RPMI8226 (cell line): ENCODE measurements at places on chromosomes 1 and 21.
A peak's percentile ranks its signal among the peaks of the same experiment; 100 is the strongest.

DNA sequence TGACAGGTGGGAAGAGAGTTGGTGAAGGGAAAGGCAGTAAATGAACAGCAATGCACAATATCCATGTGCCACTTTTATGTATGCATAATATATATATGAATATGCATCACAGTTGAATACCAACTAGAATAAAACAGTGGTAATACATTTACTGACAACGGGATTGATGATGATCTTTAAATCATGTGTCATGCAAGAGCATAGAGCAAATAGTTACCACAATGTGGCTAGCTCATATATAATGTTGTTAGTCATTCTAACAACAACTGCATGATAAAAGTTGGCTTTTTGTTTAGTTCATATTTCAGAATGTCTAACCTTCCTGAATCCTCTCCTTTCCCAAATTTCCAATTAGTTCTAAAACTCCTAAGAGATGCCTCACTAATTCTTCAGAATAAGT is 46.4 kb downstream of the GORAB start:
- no peak for DNase-seq

DNA sequence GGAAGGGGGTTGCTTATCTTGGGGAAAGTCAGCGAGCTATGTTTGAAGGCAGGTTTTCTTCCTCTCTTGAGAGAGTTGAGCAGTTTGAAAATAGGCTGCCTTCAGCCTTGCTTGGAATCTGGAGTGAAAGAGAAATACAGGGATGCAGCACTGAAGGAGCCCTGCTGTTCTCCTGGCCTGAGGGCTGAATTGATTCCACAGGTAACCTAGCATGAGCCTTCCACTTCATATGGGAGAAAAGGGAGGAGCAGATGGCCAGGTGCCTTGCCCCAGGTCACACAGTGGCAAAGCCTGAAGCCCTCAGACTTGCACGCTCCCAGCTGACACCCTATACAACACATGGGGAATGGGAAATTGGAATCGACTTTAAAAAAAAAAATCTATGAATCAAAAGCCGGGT is 88.0 kb upstream of the WLS start:
- DNase-seq, result no peak

- DNase-seq, result no peak
These were observed 4.6 kb upstream of the NBPF1 start for GRCh38 chr1:16617778-16618580.

DNA sequence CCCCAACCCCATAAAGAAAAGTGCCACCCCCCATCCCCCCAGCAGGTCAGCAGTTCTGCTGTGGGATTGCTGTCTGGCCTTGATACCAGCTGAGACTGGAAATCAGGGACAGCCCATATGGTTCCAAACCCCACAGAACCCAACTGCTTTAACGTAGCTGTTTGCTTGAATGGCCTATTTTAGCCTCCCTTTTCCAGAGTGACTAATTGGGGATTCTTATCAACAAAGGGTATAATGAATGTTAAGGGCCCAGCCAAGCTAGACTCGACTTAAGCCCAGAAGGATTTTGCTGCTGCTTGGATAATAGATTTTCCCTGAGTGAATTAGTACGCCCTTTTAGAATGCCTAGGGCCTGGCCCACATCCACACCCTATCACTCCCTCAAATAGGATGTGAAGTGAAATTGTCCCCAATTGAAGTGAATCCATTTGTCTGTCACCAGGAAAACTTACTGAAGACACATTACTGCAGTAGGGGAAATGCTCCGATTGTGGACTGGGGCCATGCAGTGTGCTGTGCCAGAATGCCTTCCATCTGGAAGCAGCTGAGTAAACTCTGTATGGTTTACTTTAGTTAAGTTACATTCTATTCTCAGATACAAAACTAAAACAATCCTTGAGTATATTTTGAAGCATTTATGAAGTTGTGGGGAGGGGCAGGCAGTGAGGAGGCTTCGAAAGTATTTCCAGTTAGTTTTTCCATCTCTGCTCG is 156.9 kb downstream of the DHRS3 start:
- DNase-seq, result no peak

DNA sequence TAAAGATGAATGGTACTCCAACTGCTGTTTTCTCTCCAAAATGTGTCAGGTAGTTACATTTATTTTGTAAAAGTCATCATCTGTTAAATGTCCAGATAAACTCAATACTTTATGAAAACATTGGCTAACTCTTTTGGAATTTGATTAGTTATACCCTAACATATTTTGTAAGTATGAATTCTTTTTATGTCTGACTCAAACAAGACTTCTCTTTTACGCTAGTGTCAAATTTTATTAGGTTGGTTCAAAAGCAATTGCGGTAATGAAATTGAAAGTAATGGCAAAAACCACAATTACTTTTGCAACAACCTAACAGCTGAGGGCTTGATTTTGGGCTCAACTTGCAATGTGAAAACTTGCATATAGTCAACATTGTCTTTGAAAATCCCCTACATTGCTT is 41.0 kb upstream of the USP25 start:
- DNase-seq, result peak; percentile 13

DNA sequence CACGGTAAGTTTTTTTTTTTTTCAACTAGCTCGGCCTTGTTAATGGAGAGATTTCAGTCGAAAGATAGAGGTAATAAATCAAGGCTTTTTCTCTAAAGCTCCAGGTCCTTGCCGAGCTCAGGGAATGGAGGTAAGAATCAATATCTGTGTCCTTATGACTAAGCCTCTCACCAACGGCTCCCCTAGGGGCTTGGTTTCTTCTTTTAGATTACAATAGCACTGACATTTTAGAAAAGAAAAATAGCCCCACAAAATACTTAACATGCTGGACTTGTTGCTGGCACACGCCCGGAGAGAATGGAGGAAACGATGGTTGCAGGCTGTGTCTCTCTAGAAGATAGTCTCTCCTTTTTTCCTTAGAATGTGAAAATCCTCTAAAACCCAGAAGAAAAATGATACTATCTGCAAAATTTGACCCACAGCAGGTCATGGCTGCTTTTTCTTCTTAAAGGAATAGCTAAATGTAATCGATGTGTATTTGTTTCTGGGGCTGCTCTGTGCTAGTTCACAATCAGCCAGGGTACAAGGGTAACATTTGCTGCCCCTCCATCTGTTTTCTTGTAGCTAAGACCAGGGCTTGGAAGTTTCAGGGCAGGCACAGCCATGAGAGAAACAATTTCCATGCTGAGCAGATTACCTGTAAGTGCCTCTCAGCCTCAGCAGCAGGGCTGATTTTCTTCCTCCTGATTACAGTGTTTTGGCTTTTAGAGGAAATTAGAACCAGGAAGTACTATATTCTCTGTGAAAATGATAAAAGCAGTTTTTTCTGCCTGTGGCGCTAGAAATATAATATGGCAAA is 86.2 kb upstream of the GNG12 start:
- no peak for DNase-seq

- DNase-seq, result no peak
These were observed 75.2 kb downstream of the MPZL1 start for GRCh38 chr1:167797015-167797414.

DNA sequence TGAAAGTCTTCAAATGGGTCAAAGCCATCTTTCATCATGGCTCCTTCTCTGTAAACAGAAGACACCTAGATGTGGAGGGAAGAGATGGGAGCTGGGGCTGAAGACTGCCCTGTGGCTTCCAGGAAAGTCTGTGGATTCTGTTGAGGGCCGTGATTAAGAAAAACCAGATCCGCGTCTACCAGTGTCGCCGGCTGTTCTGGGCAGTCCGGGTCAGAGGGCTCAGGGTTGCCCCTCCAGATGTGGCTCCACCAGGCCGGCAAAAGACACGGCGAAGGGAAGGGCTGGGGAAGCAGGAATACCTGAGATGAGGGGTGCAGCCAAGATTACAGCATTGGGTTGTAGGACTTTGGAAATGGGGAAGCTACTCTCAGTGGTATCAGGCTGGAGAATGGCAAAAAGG is 162.6 kb downstream of the RHOU start:
- DNase-seq, result no peak

DNA sequence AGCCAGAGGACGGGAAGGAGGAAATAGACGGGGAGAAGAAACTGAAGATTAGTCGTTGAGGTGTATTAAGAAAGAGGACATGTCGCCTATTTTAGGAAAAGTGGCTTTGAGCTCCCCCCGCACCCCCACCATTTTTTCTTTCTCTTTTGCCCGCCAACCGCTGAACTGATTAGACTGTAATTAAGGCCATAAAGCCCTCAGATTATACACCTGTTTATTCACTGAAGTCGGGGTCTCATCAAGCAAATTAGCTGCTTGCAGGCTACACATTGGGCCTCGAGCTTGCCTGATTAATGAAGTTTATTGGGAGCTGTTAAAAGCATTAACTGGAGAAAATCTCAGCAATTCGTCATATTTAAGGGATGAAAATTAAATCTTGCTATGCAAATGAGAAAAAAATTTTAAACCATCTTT is 119.4 kb upstream of the RRP15 start:
- DNase-seq, result no peak

GRCh38 chr1:91604632-91605031 is 104.0 kb downstream of the CDC7 start:
- no peak for DNase-seq

- no peak for DNase-seq
These were observed 72.1 kb downstream of the LMX1A start for GRCh38 chr1:165284454-165284853.

- no peak for DNase-seq
These were observed 197.4 kb downstream of the FGGY start for GRCh38 chr1:59494145-59494833.

DNA sequence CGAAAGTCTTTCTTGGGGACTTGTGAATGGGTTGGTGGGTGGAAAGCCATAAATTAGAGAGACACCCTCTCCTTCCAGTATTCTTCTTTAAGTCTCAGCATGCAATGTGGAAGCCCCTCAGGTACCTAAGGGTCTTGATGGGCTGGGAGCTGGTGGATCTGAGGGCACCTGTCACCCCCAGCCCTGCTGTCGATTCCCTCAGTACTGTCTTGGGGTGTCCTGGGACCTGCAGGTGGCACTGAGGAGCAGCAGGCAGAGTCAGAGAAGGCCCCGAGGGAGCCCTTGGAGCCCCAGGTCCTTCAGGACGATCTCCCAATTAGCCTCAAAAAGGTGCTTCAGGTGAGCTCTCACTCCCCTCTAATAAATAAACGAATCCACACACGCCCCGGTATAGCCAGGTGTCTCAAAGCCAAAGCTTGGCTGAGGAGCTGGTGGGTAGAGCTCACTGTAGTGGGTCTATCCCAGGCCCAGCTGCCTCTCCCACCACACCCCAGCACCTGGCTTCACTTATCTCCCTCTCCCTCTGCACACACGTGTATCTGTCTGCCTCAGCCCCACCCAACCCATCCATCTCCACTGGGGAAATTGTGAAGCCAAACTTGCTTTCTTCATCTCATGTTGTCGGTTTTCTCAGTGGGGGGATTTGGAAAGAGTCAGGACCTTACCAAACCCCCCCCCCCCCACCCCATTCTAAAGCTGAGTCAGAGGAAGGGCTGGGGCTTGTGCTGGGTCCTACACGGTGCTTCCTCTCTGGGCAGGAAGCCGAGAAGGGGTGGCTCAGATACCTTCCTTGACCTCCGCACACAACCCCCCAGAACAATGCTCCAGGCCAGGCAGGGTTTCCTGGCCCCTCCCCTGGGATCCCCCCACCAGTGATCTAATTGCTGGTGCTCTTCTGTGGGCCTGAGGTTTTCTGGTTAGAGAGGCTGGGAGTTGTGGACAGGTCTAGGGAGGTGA is 1.6 kb downstream of the ADAM15 start:
- DNase-seq, result peak; percentile 75

- peak; percentile 72 for DNase-seq
These were observed 627 bp upstream of the GNB1 start for GRCh38 chr1:1891349-1892078.

- DNase-seq, result no peak
These were observed 12.1 kb downstream of the ATP6V1G3 start for GRCh38 chr1:198528364-198528763.

DNA sequence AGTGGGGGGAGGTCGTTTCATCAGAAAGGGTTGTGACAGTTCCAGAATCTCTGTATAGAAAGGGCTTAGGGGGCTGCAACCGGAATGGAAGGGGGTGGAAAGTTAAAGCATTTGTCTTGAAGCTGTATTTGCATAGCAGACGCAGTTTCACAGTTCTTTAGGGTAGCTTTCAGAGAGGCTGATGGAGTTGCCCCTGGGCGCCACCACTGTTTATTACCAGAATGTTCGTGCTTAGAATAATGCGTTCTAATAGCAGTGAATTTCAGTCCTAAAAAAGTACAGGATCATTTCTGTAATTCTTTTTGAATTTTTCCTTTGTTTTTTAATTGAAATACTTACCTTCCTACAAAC is 1.3 kb downstream of the EXO1 start:
- peak; percentile 15 for DNase-seq

GRCh38 chr1:106268070-106268469 is 788.4 kb upstream of the PRMT6 start:
- peak; percentile 10 for DNase-seq

GRCh38 chr1:3140437-3140836 is 71.4 kb downstream of the PRDM16 start:
- DNase-seq, result no peak

DNA sequence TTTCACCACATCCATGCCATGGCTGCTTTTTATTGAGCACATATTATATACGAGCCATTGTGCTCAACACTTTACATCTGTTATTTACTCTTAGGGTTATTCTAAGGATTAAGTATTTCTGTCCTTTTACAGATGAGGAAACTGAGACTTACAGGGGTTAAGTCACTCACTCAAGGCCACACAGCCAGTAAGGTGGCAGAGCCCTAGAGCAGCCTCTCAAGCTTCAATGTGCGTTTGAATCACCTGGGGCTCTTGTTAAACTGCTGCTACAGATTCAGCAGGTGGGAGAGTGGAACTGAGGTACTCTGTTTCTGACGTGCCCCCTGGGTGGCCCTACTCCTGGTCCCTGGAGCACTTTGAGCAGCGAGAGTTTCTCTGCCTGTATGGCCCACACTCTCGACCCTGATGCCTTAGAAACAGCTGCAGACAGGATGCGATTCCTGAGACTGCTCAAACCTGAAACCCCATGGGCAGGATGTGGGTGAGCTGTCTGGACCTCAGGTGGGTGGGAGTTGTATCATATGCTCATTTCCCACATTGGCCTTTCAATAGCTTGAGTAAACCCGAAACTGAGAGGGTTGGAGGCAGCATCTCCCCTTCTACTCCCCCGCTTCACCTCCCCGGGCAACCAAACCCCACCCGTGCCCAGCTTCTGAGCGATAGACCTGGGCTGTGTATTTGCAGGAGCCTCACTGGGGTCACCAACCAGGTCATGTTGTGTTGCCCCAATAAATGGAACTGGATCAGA is 59.3 kb downstream of the MAN1C1 start:
- DNase-seq, result peak; percentile 54

GRCh38 chr1:48999321-48999720 is 222.6 kb upstream of the BEND5 start:
- no peak for DNase-seq

- DNase-seq, result no peak
These were observed 82.5 kb downstream of the ST3GAL3 start for GRCh38 chr1:43789604-43790550.

- DNase-seq, result peak; percentile 34
These were observed 2.5 kb upstream of the GRHL3 start for GRCh38 chr1:24316645-24317044.

DNA sequence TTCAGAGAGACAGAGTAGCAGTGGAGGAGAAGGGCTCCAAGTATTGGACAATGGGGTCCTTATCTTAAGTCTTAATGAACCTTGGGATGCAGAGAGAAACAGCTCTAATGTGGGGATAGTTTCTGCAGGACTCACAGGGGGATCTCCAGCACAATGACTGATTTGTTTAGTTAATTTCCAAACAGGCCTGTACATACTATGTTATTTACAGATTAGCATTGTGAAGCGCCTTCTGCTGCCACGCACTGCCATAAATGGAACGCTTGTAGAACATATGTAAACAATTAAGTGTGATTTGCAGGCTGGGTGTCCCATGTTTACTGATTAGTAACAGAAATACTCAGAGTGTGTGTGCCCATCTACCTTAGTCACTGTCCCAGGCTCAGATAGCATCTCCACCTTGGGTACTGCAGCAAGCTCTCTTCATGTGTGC is 56.1 kb downstream of the NTPCR start:
- DNase-seq, result no peak

GRCh38 chr1:231584117-231584516 is 42.5 kb upstream of the DISC1 start:
- peak; percentile 17 for DNase-seq
